Psoas muscle (tissue), 8 donors: ENCODE measurements at places on chromosomes 11 and 22. TPM values are rescaled to one million over a fixed set of nuclear protein-coding genes. Genes with fewer than 3 reads are reported as not detected.
A peak's percentile ranks its signal among the peaks of the same experiment; 100 is the strongest.

DNA sequence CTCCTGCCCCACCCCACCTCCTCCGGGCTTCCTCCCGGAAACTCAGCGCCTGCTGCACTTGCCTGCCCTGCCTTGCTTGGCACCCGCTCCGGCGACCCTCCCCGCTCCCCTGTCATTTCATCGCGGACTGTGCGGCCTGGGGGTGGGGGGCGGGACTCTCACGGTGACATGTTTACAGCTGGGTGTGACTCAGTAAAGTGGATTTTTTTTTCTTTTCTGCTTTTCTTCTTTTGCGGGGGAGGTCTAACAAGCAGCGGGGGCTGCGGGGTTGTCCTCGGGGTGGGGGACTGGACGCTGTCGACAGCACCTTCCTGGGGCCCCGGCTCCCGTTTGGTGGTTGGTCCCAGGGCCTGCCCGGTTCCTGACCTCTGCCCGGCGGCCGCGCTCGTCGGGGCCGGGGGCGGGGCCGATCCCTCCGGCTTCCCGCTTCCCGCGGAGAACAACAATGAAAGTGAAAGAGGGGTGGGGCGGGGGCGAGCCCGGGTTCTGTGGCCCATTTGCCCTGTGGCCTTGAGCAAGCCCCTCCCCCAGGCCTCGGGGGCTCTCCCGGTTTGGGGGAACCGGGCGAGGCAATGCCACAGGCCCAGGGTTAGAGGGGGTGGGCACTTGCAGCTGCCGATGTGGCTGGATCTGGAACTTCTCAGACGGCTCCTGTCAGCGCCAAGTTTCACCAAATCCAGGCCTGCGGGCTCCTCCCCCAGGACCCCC, 975 bp upstream of the MDK start:
- peak; percentile 77 for DNase-seq

- no peak for DNase-seq
Observed at GRCh38 chr11:93945596-93945995, 75.6 kb upstream of the HEPHL1 start.

DNA sequence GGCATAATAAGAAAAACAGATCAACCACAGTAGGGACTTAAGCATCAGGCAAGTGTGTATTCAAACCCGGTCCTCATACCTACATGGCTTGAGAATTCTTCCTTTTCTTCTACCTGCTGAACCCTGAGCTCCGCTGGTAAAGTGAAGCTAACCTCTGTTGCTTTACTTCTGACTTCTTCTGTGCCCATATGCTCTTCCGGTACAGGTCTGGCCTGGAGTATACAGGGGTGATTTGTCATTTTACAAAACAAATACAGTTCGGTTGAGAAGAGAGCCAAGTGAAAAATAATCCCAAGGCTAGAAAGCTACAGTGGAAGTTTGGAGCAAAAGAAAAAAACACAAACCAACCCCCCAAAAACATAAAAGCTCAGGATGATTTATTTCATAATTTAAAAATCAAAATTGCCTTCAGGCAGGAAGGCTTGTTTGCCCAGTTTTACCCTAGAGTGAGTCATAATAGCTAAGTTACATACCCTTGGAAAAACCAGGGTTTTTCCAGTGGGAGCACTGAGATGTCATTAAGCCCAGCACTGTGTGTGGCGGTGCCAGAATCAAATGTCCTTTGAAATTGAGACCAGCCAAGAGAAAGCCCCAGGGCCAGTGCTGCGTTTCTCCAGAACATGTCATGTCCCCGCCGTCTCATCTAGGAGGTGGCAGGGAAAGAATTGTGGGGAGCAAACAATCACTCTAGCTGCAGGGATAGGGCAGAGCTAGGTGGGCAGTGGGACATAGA, 305.5 kb upstream of the ISX start:
- no peak for DNase-seq

DNA sequence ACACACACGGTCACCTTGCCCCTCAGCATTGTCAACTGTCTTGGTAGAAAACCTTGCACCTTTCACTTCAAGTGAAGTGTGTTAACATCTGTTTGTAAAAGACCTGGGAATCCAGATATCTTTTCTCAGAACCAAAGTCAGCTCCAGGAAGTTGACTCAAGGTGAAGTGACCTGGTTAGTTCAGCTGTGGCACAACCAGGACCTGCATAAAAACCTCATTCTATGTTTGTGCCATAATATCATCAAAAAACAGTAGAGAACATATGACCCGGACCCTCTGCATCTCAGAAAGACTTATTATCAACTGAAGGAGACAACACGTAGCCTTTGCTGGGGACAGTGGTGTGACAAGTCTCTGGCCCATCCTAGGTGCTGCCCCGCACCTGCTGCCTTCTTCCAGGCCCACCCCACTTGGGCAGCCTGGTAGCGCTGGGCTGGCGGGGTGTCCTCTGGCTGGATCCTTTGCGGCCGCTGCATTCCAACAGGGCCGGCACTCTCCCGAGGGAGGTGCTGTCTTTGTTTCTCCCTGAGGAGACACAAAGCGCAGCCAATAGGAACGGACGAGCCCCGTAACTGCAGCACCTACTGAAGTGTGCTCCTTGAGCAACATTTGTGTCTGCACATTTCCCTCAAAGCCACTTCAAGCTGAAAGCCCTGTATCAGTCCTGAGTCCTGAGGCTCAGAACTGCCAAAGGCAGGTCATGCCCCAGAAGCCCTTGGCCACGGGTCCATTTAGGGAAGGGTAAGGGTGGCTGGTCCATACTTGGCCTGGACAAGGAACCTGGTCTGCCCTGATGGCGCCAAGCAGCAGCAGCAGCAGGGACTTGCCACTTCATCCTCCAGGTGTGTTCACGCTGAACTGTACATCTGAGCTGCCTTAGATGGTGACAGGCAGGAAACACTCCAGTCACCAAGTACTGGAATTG, 25.2 kb downstream of the LRRC74B start:
- no peak for DNase-seq

GRCh38 chr11:60145677-60146076, 37.2 kb downstream of the MS4A6A start:
- no peak for DNase-seq

- DNase-seq, result peak; percentile 93
Observed at GRCh38 chr11:66267379-66268243, 828 bp upstream of the RAB1B start.

GRCh38 chr11:132448334-132448995, 1078.0 kb downstream of the NTM start:
- DNase-seq, result no peak

DNA sequence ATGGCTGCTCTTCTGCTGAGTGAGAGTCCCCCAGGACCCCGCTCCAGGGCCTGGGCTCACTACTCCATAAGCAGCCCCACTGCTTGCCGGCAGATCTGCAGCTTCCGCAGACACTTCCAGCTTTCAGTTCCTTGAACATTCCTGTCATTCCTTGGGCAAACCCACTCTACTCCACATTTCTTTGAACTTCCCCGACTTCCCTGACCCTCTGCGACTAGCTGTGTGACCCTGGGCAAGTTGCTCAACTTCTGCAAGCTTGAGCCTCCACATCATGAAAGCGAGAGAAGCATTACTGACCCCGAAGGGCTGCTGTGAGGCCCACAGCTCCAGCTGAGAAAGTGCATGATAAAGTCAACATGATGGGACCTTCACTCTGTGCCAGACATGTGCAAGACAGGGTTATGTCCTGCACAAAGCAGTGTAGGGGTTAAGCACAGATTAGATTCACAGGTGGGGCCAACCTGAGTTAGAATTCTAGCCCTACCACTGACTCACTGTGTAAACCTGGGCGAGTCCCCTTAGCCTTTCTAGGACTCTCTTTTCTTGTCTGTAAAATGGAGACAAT, 51.8 kb downstream of the THAP12 start:
- DNase-seq, result no peak

GRCh38 chr11:69721106-69721505, 17.3 kb upstream of the FGF19 start:
- no peak for DNase-seq

DNA sequence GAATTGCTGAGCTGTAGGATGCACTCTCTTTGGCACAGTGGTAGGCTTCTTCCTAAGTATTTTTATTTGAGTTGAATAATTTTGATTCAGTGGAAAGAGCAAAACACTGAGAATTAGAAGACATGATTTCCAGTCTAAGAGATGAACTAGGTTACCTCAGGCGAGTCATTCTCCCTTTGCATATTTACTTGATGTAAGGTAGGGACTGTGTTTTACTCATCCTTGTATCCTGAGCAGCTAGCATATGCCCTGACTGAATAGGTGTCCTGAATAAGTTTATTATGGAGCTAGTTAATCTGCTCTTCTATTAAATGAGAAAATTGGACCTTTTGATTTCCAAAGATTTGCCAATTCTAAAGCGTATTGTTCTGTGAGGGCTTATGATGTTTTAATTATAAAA, 50.7 kb downstream of the STIM1 start:
- DNase-seq, result no peak

GRCh38 chr11:127670374-127671119, 670.0 kb upstream of the KIRREL3 start:
- no peak for DNase-seq

GRCh38 chr22:29780748-29781676, 13.8 kb downstream of the UQCR10 start:
- no peak for DNase-seq

- DNase-seq, result no peak
Observed at GRCh38 chr11:96827164-96827563, 437.4 kb downstream of the JRKL start.

GRCh38 chr22:29641042-29641699, 37.7 kb downstream of the NF2 start:
- DNase-seq, result no peak

DNA sequence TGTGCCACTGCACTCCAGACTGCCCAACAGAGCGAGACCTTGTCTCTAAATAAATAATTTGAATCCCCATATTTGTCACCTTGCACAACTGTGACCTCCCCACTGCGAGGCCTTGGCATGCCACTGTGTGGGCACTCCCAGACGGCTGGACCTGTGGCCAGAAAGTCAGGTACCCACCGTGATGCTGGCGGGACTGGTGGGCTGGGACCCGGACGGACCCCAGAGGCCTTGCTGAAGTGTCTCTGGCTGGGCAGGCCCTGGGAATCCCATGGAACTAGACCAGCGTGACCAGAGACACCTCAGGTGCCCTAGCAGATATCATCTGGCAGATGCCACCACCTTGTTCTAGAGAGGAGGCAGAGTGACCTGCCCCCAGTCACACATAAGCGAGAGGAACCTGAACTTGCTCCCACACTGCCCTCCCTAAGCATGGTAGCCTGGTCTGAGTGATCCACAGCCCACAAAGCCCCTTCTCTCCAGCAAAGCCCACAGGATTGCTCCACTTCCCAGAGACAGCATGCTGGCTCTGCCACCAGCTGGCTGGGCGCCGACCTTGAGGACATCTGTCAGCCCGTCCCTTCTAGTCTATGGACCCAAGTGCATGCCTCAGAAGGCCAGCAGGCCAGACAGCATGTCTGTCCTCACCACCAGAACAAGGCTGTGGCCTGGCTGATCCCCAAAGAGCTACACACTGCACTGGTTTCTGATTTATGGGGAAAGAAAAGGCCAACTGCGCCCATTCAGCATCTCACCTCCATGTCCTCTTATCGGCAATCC, 9.5 kb downstream of the MACROD1 start:
- DNase-seq, result peak; percentile 86

DNA sequence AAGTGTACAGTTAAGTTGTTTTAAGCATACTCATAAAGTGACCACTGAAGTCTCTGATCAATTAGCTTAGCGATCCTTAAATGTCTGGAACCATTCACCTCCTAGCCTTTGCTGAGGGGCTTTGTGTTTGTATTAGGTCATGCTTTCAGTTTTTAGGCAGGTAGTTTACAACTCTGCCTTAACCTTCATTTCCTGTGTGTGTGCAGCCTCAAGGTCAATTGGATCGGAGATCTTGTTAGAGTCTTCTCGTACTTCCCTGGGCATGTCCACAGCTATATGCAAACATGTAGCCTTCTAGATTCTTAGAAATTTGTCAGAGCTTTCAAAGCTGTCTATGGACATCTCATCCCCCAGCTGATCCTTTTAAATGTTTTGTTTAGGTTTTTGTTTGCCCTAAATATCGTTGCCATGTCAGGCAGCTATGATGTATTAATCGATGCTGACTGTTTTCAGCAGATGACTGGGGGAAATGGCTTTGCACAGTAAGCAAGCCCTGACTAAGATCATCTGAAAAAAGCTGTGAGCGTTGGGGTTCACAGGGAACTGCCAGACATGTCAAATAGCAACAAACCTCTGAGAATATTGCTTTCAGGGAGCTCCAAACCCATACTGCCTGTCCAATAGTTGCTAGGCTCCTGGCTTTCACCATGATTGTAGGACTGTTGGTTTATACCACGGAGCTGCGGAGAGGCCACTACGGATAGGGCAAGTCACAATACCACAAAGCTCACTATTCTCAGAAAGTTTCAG, 45.6 kb downstream of the GLYAT start:
- no peak for DNase-seq

- no peak for DNase-seq
Observed at GRCh38 chr11:8907116-8907515, 3.9 kb upstream of the AKIP1 start.

DNA sequence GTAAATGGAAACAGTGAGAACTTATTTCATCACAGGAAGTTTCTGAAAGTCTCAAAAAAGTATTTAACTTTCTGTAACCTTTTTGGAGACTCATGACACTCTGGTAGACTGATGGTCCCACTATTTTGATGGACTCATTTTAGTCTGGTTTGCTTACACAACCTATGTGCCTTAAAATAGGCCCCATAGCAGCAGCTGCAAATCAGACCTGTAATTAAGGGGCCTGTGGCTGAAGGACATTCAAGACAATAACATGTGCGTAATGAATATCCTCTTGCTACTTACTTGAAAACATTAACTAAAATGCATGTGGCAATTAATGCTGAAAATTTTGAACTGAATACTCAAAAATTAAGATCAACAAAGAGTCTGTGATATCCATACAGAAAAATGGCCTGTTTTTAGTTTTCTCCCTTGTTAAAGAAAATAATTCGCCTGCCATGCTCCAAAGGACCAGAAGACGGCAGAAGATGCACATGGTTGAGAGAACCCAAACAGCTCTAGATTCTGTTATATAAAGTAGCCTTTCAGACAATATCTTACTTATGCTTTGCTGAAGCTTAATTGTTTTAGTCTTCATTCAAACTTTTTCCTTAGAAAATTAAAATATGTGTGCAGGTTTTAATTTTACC, 568.5 kb downstream of the KCNA4 start:
- no peak for DNase-seq

GRCh38 chr22:19769393-19769715, 8.8 kb downstream of the TBX1 start:
- DNase-seq, result peak; percentile 35

Gene ATG13
- 39.0 TPM for total RNA-seq

Gene ENTHD1
- not detected for total RNA-seq

Gene SLC6A5
- total RNA-seq, result not detected

Gene MN1
- 39.3 TPM for total RNA-seq

Gene OTOG
- total RNA-seq, result not detected

Gene ZNF214
- 0.97 TPM for total RNA-seq

Gene ELF5
- not detected for total RNA-seq

Gene TSGA10IP
- total RNA-seq, result not detected

Gene TIGD3
- not detected for total RNA-seq
